ENCODE measurements at places on chromosomes 5 and 9. TPM values are rescaled to one million over a fixed set of nuclear protein-coding genes. Genes with fewer than 3 reads are reported as not detected.

PLPPR1 gene
- total RNA-seq = not detected

ABHD17B gene
- total RNA-seq = 12.0 TPM

CARD6 gene
- 12.3 TPM for total RNA-seq

FAM78A gene
- 2.5 TPM for total RNA-seq

PTCH1 gene
- 14.2 TPM for total RNA-seq

GRCh38 chr9:72363908-72364678 lies 915 bp downstream of the ZFAND5 start:
- no peak for DNase-seq

- no peak for DNase-seq
Measured at GRCh38 chr5:88875341-88876234, 7.4 kb downstream of the MEF2C start.

- no peak for DNase-seq
Measured at GRCh38 chr5:23303435-23303834, 204.0 kb upstream of the PRDM9 start.

DNA sequence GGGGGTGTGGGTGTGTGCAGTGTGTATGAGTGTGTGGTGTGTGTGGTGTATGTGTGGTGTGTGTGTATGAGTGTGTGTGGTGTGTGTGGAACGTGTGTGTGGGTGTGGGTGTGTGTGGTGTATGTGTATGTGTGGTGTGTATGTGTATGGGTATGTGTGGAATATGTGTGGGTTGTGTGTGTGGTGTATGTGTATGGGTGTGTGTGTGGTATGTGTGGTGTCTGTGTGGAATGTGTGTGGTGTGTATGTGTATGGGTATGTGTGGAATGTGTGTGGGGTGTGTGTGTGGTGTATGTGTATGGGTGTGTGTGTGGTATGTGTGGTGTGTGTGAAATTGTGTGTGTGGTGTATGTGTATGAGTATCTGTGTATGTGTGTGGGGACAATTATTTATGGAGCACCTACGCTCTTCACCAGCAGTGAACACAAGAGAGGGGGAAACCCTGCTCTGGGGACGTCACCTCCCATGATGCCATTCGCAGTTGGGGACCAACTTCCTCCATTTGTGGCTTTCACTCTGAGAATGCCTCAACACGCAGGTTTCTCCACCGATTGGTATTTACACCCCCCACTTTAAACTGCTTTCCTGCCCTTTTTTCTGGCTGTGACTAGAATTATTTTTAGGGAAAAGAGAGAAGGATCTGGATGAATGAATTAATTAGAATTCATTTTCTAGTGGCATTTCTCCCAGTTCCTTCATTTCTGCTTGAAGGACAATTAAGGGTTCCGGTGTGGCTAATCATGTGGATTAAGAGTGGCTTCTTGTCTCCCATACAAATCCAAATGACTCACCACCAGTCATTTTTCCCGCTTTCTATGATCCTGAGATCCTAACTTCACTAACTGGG lies 238.1 kb downstream of the ROR2 start:
- DNase-seq = no peak

GRCh38 chr5:63960646-63961045 lies 1.6 kb downstream of the HTR1A start:
- DNase-seq = no peak

All from vagina (tissue), 2 donors.